Activated CD8-positive, alpha-beta memory T cell treated with anti-CD3 and anti-CD28 coated beads for 48 hours (primary cell): ENCODE measurements at places on chromosomes 13 and 19.

DNA sequence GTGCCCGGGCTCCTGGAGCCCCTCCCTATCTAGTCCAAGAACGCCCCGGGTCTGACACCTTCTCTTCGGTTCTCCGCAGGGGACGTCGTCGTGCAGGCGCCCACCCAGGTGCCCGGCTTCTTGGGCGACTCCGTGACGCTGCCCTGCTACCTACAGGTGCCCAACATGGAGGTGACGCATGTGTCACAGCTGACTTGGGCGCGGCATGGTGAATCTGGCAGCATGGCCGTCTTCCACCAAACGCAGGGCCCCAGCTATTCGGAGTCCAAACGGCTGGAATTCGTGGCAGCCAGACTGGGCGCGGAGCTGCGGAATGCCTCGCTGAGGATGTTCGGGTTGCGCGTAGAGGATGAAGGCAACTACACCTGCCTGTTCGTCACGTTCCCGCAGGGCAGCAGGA lies 3.4 kb downstream of the PVR start:
- DNase-seq, result no peak

DNA sequence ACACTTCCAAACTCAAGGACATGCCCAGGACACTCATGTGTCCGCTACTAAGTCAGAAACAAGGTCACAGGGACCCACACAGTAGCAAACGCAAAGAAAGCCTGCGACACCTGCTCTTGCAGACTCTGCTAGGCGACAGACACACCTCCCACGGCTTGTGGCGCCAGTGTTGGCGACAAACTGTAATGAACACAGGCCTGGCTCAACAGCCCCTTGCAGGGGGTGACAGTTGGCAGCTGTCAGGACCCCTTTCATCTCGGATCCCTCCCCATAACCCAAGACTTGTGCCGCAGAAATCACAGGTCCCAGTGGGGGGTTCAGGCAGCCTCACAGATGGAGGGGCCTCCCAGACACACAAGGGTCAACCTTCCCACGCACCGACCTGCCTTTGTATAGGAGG lies 364 bp downstream of the CKM start:
- DNase-seq, result no peak

DNA sequence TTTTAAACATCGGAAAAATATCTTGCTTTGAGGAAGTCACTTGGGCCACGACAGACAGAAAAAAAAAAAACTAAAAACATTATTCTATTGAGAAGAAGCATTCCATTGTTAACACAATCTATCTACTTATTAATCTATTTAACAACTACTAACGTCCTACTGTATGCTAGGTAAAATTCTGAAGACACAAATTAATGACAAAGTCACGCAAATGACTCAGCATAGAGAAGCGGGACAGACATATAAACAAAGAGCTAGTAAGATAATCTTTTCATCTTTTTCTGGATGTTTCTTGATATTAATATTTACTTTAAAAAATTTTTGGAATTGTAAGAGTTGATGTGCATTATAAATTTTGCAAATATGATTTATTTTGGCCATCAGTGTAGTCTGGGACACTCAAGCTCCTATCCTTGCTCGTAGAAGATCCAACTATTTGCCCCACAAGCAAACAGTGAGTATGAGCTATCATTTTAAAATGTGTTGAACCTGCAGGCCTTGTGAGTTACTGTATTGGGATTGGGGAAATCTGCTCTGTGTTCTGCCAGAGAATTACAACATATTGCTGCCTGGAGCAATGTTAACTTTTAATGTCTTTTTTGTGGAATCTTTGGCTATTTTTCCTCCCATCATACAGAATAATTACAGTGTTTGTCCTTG lies 109.1 kb downstream of the PCDH9 start:
- no peak for DNase-seq

DNA sequence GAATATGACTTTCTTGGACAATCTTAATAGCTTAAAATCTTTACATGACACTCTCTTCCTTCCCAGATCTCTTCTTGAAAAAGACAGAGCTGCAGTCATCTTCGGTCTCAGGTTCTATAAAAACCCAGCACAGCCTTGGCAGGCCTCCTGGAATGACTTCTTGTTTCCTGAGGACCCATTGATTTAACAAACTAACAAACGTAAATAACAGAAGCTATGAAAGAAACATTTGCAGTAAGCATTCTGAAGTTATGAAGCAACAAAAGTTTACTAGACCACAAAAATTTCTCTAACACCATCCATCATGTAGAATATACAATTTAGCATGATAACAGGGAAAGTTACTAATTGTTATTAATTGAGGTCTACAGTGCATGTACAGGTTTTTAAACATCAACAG lies 62.8 kb upstream of the STARD13 start:
- DNase-seq, result no peak

GRCh38 chr13:72514146-72514545 lies 213.3 kb downstream of the MZT1 start:
- no peak for DNase-seq

- DNase-seq, result no peak
Measured at GRCh38 chr13:30785191-30785850, 50.0 kb downstream of the ALOX5AP start.

- DNase-seq, result no peak
Measured at GRCh38 chr13:114115191-114115671, 17.2 kb downstream of the RASA3 start.
